ENCODE measurements at places on chromosomes 12 and 14. TPM values are rescaled to one million over a fixed set of nuclear protein-coding genes. Genes with fewer than 3 reads are reported as not detected.

GRCh38 chr12:95227818-95228356, 10.3 kb downstream of the VEZT start:
- DNase-seq: no peak

GRCh38 chr12:58540480-58541299, 379.6 kb downstream of the LRIG3 start:
- peak; percentile 4 for DNase-seq

DNA sequence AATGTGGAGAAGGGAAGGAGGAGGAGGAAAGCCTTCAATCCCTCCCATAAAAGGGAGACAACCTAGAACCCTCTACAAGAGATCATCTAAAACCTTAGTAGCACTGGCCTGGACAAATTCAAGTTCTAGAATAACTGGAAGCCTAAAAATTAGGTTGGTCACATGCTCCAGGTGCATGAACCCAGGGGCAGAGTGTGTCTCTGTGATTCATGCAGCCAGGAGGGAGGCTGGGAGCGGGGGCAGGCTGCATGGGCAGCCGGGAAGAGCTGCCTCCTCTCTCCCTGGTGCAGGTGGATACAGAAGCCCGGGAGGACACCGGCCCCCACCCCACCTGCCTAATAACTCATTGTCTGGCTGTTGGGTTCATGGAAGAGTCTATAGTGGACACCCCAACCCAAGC, 38.6 kb downstream of the CCDC85C start:
- DNase-seq: no peak

GRCh38 chr12:66199831-66200509, 11.0 kb downstream of the IRAK3 start:
- no peak for DNase-seq

- no peak for DNase-seq
Observed at GRCh38 chr14:67519406-67519805, 13.7 kb upstream of the PLEKHH1 start.

Gene TMEM119
- 5.3 TPM for total RNA-seq

Gene CCDC196
- 0.14 TPM for total RNA-seq

GRCh38 chr12:92193846-92194245, 48.2 kb upstream of the BTG1 start:
- DNase-seq: no peak

DNA sequence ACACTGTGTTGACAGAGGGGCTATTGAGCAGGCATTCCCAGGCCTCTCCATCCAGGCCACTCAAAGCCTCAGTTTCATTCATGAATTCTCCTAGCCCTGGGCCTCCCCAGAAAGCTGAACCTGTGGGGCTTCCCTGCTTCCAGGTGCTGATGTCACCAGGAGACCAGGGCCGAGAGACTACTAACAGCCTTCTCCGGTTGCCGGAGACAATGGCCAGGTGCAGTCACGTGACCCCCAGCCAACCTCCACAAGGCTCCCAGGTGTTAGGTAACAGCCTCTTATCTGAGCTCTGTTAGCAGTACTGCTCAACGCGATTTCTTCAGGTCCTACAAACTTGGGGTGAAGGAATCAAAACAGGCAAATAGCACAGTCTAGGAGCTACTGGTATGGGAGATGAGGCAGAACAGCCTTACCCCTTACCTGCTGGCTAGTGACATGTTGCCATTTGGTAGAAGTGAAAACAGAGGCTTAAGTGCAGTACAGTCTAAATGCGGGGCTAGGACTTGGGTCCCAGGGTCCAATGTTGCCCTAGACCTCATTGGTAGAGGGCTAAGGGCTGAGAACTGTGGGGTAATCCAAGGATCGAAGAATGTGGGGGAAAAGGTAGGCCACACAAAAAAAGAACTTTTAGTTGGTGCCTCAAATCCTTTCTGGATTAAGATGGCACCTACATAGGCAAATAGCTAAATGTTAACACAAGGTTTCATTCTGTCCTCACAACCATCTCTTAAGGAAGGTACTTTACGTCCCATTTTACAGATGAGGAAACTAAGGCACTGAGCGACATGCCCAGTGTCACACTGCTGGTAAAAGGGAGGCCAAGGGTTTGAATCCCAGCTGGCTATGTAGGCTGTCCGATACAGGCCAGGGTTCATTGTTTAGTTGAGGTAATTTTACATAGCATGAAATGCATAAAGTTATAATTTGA, 3.8 kb downstream of the CCDC88C start:
- no peak for DNase-seq

DNA sequence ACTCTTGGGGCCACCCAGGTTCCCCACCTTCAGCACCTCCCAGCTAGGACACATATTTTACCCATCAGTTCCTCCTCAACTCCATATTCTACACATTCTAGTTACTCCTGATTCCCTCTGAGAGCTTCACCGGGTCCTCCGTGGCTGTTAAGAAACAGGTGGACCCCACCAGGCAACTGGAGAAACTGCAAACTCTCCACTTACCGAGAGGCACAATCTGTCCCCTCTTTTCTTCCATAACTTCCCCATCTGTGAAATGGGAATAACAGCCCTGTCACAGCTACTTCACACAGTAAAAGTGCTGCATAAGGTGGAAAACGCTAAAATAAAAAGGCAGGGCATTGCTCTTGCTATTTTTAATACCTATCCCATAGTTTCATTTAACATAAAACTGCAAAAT, 1.5 kb downstream of the SLC7A8 start:
- no peak for DNase-seq

Gene PHLDA1
- 7.1 TPM for total RNA-seq

DNA sequence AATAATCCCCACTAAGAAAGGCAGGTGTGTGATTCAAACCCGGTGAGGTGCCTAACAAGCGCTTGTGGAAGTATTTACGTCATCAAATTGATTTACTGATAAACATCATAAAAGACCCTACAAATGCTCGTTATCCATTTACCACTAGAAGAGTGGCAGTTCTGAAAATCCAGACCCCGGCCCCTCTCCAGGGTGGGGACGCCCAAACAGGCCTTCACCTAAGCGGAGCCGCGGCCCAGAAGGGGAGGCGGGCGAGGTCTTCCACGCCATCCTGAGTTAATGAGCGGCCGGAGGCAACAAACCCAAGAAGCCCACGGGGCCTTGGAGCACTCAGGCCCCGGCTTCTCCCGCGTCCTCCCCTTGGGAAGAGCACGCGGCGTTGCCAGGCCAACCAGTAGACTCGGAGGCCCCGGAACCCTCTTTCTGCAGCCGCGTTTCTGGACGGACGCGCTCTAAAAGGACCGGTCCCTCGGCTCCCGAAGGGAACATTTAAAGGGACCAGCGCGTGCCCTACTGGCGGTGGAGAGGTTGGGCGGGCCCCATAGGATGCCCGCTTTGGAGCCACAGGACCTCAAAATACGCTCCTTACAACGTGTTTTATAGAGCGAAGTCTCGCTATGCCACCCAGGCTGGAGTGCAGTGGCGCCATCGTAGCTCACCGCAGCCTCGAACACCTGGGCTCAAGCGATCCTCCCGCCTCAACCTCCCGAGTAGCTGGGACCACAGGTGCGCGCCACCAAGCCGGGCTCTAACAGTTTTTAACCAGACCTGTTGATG, 3.5 kb downstream of the PTPN21 start:
- DNase-seq: no peak

Gene LRFN5
- total RNA-seq: 0.90 TPM

- DNase-seq: no peak
Observed at GRCh38 chr12:100403446-100403845, 46.6 kb downstream of the SLC17A8 start.

- DNase-seq: no peak
Observed at GRCh38 chr14:85399186-85399585, 130.8 kb upstream of the FLRT2 start.

- DNase-seq: no peak
Observed at GRCh38 chr14:75626863-75627262, 33.8 kb downstream of the ERG28 start.

Gene NFYB
- 55.1 TPM for total RNA-seq

DNA sequence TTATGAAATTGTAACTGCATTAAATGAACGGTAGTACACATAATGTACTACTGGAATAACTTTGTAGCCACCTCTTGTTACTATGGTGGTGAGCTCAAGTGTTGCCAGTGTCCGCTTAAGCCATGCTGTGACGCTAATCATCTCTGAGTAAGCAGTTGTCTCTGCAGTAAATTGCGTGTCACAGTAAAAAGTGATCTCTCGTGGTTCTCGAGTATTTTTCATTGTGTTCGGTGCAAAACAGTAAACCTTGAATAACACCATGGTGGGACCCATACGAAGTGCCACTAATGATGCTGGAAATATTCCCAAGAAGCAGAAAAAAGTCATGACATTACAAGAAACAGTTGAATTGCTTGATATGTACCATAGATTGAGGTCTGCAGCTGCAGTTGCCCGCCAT, 524.8 kb downstream of the SOX5 start:
- DNase-seq: no peak

DNA sequence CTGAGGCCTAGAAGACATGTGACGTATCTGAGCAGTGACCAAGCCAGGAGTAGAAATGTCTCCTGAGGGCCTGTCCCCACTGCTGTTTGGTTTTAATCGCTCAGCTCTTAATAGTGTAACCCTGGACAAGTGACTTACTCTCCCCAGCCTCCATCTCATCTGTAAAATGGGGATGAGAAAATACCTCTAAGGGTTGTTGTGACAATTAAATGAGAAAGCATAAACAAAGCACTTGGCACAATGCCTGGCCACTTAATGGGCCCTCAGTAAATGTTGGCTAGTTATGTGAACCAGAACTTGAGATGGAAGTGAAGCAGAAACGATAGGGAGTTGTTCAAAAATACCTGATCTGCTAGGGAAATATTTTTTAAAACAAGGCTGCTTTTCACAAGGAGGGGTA, 58.2 kb downstream of the HMGA2 start:
- DNase-seq: no peak

Gene TMEM106C
- total RNA-seq: 82.1 TPM

GRCh38 chr14:63922696-63923421, 70.1 kb downstream of the SYNE2 start:
- no peak for DNase-seq

DNA sequence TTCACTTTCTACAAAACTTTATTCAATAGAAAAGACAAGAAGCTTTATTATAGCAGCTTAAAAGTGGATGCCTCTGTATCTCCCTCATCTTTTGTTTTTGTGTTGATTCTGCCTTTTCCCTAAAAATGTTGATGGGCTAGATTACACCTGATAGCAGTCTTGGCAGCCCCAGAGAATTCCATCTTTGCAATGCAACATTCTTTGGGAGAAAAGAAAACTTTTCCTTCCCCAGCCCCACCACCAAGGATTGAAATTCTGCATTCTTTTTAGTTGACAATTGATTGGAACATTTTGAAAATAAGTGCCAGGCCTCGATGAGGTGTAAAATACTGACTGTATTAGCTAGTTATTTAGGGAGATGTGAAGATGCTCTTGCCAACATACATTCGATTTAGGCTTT, 306.8 kb upstream of the G2E3 start:
- no peak for DNase-seq

DNA sequence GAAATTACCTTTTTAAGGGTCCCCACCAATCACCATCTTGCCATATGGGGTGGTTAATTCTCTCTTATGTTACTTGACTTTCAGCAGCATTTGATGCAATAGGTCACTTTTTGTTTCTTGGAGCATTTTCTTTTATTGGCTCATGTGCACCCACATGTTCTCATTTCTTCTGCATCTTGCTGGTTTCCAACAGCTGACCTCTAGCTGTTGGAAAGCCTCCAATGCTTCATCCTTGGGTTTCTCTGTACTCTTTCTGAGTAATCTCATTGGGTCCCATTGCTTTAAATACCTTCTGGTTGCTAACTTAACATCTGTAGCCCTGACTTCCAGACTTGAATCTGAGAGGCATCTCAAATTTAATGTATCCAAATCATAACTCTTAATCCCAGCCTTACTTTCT, 116.8 kb downstream of the CRADD start:
- DNase-seq: no peak

GRCh38 chr12:83801972-83802371, 1110.6 kb downstream of the SLC6A15 start:
- DNase-seq: no peak

DNA sequence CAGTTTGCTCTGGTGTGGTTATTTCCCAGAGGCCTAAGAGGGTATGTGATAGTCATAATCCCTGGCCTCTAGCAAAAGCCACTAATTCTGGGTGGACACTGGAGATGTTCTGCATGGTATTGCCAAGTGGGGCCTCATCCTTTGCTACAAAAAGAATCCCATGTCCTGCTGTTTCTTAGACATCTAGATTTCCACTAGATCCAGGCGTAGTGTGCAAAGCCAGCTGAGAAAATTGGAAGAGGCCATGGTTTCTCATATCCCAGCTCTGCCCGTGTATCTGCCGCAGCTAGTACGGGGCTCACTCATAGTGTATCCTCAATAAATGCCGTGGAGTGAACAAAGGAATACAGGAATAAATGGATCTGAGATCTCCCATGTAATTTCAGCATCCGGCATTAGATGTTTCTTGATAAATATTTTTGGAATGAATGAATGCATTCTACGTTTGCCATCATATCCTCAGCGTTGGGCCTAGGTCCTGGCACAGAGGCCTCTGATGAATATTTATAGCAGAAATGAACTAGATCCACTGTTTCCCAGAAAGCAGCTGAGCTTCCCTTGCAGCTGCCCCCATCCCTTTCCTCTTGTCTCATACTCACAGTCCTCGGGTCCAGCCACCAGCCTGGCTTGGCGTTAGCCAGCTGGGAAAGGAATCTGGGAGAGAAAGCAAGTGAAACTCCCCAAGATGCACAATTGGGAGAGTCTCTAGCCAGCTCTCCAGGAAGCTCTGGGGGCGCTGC, 76.3 kb upstream of the NOS1 start:
- no peak for DNase-seq

DNA sequence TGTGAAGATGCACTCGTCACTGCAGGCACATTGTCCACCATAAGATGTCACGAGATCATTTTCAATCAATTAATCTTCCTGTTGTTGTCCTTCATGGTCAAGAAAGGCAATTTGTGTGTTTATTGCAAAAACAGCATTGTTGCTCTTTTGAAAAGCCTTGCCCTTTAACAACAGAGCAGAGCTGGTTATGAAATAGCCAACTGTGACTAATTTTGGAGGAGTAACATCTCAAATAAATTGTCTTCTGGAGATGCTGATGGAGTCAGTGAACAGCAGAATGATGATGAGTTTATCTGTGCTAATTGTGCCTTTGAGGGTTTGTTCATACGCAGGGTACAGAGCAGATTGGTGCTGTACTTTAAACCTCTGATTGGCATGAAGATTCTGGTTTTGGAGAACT, 88.3 kb upstream of the E2F7 start:
- DNase-seq: no peak

GRCh38 chr12:89098441-89099112, 253.7 kb downstream of the DUSP6 start:
- no peak for DNase-seq

- DNase-seq: no peak
Observed at GRCh38 chr14:94864387-94865195, 94.7 kb upstream of the GSC start.

GRCh38 chr12:64587447-64587846, 22.8 kb upstream of the RASSF3 start:
- no peak for DNase-seq

All from thymus (tissue), 14 donors.